Sciatic nerve (tissue), 2 donors: ENCODE measurements at places on chromosomes 4 and X.
A peak's percentile ranks its signal among the peaks of the same experiment; 100 is the strongest.

- no peak for DNase-seq
Observed at GRCh38 chr4:170001745-170002267, 24.4 kb downstream of the MFAP3L start.

DNA sequence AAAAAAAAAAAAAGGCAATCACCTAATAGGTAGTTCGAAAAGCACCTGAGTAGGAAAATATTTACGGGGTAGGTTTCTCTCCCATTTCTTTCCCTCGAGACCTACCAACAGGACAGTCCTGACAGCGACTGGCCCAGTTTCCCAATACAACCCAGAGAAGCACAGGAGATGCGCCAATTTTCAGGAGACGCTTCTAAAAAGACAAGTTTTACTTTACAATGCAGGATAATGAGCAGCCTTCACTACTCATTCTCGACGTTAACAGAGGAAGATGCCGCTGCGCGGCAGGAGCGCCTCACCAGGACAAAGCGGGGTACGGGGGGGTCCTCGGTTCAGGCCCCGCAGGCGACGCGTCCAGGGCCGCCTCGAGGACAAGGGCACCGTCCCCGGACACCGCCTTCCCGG lies 708 bp downstream of the BCLAF3 start:
- peak; percentile 65 for DNase-seq

GRCh38 chr4:188053302-188053701 lies 56.1 kb downstream of the TRIML2 start:
- DNase-seq = no peak

GRCh38 chr4:141329174-141329569 lies 108.5 kb downstream of the ZNF330 start:
- no peak for DNase-seq

GRCh38 chrX:140040386-140040785 lies 75.1 kb upstream of the CXorf66 start:
- DNase-seq = no peak

- DNase-seq = no peak
Observed at GRCh38 chr4:80788798-80789197, 241.7 kb upstream of the BMP3 start.

GRCh38 chr4:38078590-38079421 lies 118.6 kb downstream of the PTTG2 start:
- DNase-seq = no peak

DNA sequence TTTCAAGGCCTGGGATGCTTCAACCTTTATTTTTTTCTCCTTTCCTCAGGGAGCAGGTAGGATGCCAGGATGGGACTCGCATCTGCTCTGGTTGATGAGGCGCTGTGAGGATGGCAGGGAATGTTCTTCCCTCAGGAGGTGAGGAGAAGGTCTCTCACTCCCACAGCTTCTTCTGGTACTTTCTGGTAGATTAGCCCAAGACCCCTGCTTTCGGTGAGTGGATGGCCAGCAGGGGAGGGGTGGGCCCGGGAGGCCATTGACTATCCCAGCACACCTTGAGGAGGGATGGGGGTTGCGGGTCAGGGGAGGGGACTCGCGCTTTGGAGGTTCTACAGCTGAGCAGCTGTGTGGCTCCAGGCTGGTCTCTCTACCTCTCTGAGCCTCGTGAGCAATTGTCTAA lies 14.8 kb downstream of the CYTL1 start:
- DNase-seq = no peak

DNA sequence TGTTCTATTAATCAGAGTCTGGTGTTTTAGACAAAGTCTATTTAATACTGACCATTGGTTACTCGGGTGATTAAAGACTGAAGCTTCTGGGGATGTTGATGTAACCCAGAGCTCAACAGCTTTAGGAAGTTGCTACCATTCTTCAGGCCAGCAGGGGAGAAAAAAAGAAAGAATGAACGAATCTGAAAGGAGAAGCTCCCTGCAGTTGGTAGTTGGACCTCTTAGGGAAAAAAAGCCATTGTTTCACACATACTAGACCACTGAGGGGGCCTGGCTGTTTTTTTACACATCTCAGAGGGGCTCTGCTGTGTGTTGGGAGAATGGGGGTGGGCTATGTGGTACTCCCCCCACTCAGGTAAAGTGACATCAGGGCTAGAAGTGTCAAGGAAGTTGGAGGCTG lies 378.9 kb downstream of the KCNIP4 start:
- DNase-seq = no peak

DNA sequence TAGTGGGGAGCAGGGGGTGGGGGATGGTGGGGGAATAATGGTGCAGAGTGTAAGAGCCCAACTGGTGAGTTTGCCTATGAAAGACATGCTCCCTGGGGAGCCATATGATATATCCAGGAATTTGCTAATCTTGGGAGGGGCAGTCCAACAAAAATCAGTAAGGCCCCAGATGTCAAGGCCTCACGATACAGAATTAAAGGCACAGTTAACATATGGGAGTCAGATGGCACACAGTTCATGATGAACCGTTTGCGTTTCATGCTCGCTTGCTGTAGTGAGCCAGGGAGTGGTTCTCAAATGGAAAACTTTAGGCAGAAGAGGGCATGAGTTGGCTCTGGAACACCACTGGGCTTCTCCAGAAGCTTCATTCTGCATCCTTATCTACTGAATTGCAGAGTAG lies 33.9 kb upstream of the VCX2 start:
- no peak for DNase-seq

- DNase-seq = no peak
Observed at GRCh38 chrX:17024886-17025285, 78.4 kb downstream of the REPS2 start.

DNA sequence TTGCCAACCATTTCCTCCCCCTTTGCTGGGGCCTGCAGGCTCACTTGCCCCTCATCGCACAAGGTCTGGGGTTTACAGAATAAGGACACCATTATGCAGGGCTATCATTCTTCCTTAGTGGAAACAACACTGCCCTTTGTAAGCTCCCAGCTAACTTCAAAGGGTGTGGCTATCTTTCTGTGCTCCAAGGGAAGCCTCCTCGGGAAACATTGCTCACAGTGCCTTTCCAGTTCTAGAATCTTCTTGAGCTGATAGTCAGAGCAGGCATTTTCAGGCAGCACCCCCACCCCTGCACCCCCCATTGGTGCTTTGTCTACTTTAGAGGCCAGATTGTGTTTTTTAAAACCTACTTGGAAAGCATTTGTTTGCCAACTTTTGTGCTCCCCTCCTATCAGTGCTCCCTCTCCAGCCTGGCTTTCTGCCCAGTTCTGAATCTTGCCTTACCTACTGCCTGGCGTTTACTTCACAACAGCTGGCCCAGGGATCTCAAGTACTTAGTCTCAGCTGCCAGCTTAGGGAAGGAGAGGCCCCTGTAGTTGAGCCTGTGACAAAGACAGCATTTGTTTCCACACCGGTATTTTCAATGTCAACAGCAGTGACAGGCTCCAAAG lies 53.5 kb downstream of the PLAC1 start:
- DNase-seq = no peak

GRCh38 chr4:24928708-24929107 lies 15.9 kb upstream of the CCDC149 start:
- DNase-seq = no peak

- DNase-seq = no peak
Observed at GRCh38 chr4:23602720-23603119, 287.1 kb downstream of the PPARGC1A start.

DNA sequence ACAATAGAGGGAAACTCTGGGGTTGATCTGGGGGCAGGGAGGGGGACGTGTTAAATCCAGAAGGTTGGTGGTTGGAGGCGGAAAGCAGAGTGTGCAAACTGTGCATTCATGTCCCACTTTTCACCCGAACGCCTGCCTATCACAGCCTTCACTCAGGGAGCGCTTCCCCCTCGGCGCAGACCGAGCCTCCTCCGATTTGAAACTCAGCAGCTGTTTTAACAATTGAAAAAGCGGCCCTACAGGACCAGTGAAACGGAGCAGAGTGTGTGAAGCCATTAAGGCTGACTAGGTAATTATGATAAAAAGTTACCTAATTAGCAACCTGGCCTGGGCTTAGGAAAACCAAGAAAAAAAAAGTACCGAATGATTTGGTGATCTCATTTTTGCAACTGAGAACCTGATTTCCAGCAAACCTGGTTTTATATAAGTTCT lies 685 bp upstream of the NDNF start:
- DNase-seq = no peak

GRCh38 chr4:1043651-1044468 lies 32.4 kb downstream of the FGFRL1 start:
- DNase-seq = peak; percentile 90

- DNase-seq = no peak
Observed at GRCh38 chr4:117550085-117550484, 464.7 kb upstream of the TRAM1L1 start.

- DNase-seq = no peak
Observed at GRCh38 chrX:17375637-17376430, 834 bp downstream of the NHS start.

DNA sequence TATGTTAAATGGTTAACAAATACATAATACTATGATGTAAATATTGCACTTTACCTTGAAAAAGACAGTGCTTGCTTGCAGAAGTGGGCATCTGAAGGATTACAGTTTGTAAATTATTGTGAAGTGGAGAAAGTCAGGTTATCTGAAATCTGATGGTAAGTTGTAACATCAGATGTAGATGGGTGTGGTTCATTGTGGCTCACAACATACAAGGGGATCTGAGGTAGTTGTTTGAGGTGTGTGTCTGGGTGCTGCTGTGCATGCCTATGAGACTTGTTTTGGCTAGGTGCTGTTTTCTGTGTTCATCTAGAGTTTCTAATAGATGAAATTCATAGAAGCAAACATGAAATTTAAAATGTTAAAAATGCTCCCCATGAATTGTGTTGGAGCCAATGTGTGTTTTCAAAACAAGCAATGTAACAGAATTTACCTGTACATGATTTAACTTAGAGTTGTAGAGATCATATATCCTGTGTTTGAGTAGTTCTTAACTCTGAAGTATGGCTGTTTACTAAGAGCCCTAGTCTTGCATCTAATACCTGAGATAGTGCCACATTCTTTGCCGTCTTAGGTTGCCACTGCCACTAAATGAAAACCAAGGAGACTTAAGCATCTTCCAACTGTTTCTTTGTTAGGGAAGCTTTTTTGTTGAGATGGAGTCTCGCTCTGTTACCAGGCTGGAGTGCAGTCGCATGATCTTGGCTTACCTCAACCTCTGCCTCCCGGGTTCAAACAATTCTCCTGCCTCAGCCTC lies 11.9 kb upstream of the NDUFC1 start:
- no peak for DNase-seq
